ENCODE measurements at places on chromosomes 4 and X.

GRCh38 chrX:36978886-36979285, 29.3 kb upstream of the FAM47C start:
- DNase-seq = peak; percentile 3

- DNase-seq = no peak
Measured at GRCh38 chrX:85109235-85109634, 105.6 kb downstream of the APOOL start.

GRCh38 chrX:112851161-112851779, 10.6 kb upstream of the AMOT start:
- no peak for DNase-seq

DNA sequence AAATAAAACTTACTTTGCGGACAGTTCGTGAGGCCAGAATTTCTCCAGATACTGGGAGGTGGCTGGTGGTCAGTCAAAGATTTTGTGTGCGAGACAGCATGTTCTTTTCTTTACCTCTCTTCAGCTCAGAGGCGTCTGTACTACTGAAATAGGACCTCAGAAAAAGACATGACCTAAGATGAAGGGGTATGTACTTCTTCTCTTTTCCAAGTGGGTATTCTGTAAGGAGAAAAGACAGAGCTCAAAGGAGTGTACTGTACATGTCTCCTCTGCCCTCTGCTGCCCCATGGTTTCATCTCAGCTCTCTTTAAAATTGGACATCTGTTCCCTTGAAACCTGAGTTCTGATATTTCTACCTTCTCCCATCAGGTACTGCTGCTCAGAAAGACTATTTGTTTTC, 38.1 kb downstream of the SEPTIN11 start:
- no peak for DNase-seq

DNA sequence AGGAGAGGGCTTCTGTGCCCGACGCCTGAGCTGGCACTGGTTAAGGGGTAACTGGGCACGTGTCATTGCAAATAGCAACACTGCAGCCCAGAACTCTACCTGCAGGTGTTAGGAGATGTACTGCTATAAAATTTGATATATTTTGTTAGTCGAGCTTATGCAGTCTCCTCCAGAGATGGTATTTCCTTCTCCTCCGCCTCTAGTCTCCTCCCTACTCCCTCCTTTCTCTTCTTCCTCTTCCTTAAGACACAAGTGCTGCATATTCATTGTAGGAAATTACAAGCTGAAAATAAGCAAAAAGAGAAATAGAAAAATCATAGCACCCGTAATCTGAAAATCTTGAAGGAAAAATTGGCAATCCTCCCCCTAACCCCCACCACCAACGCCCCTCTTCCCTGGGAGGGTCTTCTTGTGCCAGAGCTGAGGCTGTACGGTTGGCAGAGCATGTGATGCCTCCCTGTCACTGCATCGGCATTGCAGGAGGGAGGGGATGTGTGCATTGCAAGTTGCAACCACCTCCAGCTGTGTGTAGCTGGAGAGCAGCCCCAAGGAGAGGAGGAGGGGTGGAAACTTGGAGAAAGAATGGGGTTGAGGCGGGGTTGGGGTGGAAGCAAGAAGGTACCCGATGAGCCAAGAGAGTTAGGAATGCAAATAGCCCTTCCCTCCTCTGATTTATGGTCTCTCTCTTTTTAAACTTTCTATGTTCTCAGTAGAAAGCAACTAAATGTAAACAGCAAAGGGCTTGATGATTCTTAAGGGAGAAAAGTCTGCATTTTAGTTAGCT, 48.3 kb upstream of the MND1 start:
- no peak for DNase-seq

DNA sequence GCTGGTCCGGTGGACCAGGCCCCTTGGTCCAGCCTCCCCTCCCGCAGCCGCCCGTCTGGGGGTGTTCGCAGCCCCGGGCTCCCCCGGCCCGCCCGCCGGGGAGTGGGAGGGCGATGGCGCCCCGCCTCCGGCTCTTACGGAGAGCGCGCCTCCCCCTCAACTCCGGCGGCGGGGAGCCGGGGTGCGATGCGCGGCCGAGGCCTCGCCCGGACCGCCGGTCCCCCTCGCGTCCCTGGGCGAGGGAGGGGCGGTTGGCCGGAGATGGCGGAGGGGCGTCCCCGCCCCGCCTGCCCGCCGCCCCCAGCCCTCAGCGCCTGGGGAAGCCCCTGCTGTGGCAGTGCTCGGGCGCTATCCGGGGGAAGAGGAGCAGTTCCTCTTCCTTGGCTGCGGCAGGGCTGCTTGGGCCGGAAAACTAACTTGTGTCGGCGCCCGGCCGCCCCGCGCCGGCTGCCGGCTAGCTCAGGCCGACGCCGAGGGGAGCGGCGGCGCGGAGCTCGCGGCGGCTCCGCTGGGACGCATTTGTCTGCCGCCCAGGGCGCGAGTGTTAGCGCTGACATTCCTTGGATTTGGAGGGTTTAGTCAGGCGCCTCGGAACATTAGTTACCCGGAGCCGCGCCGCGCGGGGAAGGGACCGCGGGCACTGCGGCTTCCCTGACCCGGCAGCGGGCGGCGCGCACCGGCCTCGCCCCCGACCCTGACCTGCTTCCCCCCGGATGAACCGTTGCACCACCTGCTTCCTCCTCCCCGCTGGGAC, 994 bp downstream of the GALNT7 start:
- peak; percentile 80 for DNase-seq
